ENCODE measurements at places on chromosomes 2 and 18.

- peak; percentile 5 for DNase-seq
Observed at GRCh38 chr2:206160125-206160806, 571 bp downstream of the EEF1B2 start.

DNA sequence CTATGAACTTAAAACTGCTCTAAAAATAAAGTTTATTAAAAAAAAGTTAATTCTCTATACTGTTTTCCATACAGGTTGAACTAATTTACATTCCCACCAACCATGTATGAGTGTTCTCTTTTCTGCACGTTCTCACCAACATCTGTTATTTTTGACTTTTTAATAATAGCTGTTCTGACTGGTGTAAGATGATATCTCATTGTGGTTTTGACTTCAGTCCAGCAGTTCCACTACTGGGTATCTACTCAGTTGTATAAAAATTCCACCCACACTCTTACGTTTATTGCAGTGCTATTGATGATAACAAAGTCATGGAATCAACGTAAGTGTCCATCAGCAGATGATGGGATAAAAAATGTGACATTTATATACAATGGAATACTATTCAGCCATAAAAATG lies 33.7 kb downstream of the SPAG16 start:
- DNase-seq, result no peak

DNA sequence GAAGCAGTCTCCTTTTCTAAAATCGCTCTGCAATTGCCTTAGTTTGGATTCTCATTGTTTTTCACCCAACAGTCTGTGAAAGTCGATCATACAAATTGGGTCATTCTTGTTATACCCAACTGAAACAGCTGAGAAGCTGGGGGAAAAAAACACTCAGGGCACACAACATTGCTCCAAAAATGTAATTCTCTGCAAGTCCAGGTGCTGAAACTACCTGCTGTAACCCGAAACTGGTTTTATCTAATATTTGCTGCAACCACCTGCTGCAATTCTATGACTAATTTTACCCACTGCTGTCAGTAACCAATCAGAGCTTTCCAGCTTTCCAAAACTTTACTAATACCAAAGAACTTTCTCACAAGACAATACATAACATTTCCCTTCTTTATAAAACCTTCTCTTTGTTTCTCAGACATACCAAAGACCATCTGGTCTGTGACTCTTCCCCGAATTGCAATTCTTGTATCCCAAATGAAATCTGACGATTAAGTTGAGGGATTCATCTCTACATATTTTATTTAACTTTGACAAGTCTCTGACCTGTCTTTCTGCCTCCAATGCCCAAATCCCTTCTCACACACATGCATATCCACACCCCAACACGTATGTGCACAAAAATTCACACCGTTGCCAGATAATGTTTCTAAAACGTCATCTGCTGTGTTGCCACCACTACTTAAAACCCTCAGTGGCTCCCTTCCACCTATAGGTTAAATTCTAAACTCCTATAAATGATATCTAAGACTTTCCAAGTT lies 198.3 kb downstream of the PIEZO2 start:
- DNase-seq, result no peak

- no peak for DNase-seq
Observed at GRCh38 chr2:113875135-113875534, 14.8 kb upstream of the ACTR3 start.

- no peak for DNase-seq
Observed at GRCh38 chr2:186515376-186515775, 29.3 kb downstream of the ZC3H15 start.

DNA sequence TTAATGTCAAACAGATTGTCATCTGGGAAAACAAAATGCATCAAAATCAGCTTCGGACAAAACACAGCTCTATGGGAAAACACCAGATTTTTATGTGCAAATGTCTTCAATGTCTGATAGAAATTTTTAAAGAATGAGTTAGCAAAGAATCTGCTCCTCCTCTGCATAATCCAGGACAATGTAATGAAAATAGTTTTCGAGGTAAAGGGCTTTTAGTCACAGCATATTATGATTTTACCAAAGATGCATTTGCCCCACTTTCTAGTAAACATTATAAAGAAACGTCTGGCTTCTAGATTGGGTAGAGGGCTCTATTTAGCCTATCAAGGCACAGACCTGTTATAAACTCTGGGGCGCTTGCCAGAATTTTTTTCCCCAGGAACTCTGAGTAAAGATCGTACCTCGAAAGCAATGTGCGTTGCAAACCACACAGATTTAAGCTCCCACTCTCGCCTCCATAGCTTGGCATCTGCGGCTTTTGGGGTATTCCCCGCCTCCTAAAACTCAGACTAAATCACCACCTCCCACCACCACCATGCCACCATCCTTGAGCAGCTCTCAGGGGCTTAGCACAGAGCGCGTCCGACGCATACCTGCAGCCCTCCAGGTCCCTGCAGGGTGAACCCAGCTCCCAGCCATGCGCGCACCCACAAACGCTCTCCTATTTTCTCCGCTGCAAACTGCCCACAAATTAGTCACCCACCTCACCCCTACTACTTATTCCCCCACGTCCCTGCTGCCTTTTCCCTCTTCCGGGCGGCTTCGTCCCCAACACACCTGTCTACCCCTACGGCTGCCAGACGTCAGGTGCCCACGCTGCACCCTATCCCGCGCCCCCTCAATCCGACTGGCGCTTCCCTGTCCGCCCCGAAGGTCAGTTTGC lies 829 bp downstream of the ACVR1C start:
- peak; percentile 23 for DNase-seq

DNA sequence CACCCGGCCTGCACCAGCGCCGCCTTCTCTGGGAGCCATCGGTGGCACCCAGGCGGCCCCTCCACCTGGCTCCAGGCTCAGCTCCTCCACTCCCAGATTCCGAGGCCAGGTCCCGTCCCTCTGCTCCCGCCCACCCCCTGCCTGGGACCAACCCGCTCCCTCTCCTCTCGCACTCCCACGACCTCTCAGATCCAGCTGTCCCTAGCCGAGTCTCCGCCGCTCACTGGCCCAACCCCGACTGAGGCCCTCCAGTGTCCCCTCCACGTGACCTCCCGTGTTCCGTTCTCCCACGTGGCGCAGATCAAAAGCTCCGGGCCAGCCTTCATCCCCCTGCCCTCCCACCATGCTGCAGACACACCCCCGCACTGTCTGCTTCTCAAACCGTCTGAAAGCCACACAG lies 14.4 kb upstream of the SALL3 start:
- DNase-seq, result no peak

Measured in activated T-cell treated with anti-CD3 and anti-CD28 coated beads for 24 hours (primary cell).